Common myeloid progenitor, CD34-positive (primary cell): ENCODE measurements at places on chromosomes 7 and 10.

- no peak for DNase-seq
Observed at GRCh38 chr7:141014125-141014523, 628 bp downstream of the MRPS33 start.

DNA sequence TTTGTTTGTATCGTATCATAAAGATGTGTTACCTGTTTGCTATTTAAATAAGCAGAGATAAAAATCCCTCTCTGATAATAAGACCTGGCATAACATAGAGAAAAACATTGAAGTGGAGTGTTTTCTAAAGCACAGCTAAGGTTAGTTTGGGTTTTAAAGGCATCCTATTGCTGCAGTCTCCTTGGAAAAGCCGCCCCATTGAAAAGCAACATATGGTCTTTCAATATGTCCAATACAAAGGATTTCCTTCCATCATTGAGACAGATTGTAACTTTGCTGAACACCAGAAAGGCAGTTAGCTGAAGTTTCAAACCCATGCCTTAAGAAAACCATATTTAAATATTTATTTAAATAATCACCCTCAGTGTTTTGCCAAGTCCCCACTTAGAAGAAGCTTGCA lies 898.5 kb upstream of the KCND2 start:
- no peak for DNase-seq

GRCh38 chr7:4964506-4964905 lies 5.5 kb upstream of the MMD2 start:
- no peak for DNase-seq

DNA sequence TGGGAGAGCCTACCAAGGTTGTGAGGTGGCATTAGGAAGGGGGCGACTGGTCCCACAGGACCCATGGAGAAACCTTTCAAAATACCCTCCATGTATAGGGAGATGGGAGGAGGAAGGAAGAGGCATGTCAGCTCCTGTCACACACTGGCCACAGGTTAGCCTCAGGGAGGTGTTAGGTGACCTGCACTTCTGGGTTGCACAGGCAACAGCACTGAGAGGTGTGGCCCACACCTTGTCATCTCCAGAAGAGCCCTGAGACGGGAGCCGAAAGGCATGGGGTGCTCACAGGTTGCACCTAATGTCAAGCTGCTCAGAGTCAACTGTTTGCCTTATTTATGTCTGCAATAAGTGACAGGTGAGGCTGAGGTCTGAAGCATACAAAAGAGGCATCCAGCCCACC lies 14.6 kb upstream of the USP6NL start:
- DNase-seq: no peak

GRCh38 chr10:111187096-111187495 lies 110.3 kb downstream of the ADRA2A start:
- no peak for DNase-seq

DNA sequence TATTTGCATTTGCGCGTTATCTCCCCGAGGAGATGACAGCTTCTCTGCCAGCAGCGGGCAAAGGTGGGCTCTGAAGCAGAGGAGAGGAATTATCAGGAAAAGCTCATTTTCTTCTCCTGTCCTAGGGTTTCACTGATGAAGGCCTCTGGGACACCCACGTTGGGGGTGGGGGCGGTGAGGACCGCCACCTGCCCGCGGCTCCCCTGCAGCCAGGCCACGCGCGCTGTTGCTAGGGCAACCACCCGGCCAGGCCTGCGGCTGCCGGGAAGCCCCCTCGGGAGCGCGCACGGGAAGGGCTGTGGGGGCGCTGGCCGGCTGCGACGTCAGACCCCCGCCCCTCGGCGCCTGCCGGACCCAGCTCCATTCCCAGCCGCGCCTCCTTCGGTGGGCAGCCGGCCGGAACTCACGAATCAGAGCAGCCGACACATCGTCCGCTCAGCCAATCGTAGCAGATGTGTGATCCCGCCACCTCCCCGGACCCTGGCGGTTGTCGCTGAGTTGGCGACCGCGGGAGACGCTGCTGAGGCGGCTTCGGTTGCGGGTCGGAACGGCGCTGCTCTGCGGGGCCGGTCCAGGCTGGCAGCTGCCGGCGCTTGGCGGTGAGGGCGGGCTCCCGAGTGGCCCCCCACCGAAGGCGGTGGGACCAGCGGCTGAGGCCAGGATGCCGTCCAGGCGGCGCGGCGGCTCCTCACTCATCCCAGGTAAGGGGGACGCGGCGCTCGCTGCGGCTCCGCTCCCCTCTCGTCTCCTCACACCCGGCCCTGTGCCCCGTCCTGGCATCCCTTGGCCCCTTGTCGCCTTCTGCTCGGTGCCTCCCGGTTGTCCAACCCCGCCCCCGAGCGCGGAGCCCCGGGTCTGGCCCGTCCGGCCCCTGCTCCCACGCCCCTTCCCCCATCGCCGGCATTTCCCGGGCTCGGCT lies at the start of gene TPST1:
TSS of gene TPST1 (plus strand) at position 513 of the 919 bp plus-strand sequence. CDS start 35,092 bp downstream, outside the sequence.
- peak; percentile 92 for DNase-seq

DNA sequence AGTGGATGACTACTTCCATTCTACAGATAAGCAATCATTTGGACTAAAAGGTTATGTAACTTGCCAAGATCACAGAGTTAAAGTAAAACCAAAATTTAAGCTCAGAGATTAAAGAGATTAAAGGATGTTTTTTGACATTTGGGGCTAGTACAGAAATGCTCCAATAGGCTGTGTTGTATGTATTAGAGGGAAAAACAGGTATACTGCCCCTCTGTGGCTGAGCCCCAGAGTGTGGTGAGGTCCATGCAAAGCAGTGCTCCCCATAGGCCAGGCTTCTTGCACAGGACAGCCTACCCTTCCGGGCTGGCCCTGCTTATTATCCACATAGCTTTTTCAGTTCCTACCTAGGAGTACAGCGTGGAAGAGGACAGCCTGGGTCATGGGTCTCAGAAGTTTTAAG lies 322.8 kb downstream of the POM121L12 start:
- no peak for DNase-seq

DNA sequence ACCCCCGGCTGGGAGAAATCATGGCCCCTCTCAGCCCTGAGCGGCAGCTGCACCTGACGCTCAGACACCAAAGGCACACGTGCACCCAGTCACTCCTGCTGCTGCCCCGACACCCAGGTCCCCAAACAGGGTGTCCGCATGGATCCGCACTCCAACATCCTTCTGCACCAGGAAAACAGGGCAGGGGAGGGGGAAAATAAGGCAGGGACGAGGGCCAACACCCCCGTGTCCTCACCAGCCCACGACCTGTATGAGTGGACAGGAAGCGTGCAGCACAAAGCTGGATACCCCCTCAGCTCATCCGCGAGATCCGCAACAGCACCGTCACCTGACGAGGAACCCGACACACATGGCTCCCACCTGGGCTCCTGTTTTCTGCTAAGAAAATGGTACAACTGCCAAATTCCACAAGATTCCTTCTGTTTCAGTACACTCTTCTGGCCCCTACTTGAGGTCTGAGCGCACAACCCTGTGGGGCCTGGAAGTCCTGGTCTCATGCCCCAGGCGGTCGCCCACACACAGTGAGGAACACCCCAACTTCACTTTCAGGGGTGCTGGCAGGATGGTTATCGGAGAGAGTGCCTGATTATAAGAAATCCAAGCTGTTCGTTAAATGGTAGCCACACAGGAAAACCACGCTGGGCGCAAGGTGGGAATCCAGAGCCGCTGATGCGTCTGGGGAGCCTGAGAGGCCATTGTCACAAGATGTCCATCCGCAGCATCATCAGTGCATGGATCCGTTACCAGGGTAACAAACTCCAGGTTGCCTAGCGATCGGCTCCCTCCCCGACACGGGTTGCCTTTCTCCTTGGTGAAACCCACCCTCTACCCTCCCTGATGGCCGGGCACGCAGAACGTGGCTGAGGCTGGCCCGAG lies 63.6 kb downstream of the ZRANB1 start:
- DNase-seq: no peak

GRCh38 chr7:45066409-45066808 lies 22.4 kb downstream of the NACAD start:
- DNase-seq: no peak

- peak; percentile 81 for DNase-seq
Observed at GRCh38 chr10:97081621-97082235, 104.0 kb downstream of the SLIT1 start.

GRCh38 chr10:103852856-103853255 lies 2.5 kb downstream of the SH3PXD2A start:
- DNase-seq: no peak

DNA sequence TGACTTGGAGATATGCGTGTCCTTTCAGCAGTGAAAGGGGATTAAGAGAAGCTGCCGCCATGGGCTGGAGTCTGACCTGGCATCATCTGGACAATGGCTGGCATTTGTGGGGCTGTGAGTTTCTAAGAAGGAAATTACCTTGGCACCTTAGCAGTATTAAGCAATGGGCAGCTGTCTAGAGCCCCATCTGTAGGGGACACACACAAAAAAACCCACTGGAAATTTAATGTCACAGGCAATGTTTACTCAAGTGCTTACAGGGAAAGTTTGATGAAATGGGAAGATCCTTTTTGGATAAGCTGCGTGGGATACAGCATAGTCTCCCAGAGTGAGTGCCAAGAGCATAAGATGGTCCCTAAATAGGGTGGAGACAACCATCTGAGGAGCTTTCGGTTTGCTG lies 25.0 kb downstream of the ADRA2A start:
- DNase-seq: no peak

DNA sequence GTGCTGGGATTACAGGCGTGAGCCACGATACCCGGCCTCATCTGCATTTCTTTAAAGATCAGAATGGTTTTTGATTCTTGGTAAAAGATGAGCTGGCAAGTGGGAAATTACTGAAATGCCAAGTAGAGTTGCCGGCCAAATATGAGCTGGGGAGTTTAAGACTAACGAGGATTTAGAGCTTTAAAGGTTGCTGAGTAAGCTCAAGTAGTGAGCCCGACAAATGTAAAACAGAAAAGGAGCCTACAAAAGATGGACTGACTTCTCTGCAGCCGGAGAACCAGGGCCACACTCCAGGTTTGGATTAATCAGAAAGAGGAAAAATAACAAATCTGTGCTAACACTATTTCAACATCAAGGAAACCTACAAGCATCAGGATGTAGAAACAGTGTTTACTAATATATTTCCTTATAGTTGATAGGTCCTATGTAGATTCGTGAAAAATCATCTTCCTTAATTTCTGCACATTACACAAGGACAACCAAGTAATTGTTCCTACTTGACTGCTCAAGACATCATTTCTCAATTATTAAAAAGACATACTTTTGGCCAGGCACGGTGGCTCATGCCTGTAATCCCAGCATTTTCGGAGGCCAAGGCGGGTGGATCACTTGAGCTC lies 49.6 kb downstream of the MPP7 start:
- DNase-seq: no peak

DNA sequence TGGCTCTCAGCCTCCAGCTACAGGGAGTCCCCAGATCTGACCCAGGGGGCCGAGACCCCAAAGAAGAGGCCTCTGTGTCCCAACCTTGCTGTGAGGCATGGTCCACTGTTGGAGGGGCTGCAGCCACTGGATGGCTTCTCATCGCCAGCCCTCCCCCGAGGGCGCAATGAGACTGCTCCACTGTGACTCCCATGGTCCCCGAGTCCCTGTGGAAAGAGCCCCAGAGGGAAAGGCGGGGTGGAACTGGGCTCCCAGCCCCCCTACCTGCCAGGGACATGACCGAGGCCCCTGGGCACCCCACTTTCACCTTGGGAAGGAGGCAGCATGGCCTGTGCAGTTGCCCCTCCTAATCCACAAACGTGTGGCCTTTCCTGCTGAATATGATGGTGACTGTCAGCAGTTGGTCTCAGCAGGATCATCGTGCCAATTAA lies 33.5 kb upstream of the RET start:
- no peak for DNase-seq

- no peak for DNase-seq
Observed at GRCh38 chr10:74047304-74047703, 49.4 kb downstream of the VCL start.

DNA sequence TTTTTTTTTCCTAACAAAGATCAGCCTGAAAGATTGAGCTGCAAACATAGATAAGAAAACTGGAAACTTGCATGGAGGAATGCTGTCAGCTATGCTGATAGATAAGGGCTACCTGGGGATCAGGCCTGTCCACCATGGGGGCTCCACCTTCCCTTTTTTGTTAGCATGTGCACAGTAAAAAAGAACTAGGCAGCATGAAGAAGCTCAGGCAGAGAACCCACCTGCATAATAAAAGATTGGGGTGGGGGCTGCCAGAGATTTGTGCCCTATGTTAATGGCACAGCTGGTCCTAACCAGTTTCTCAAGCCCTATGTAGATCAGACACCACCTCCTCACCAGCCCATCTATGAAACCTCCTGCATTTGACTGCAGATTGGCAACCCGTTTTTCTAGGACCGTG lies 45.4 kb upstream of the CACNB2 start:
- no peak for DNase-seq

DNA sequence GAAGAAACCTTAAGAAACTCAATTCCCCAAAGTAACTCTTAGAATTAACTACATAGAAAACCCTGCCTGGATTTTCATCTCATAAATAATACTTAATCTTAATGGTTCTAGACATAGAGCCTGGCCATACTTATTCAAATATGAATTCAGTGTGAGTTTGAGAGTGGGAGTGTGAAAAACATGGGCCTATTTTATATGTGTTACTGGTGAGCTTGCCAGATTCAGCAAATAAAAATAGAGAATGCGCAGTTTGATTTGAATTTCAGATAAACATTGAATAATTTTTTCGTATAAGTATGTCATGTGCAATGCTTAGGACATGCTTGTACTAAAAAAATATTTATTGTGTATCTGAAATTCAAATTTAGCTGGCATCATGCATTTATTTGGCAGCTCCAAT lies 473.9 kb upstream of the FZD8 start:
- no peak for DNase-seq

GRCh38 chr7:30726296-30727006 lies 25.5 kb upstream of the INMT start:
- DNase-seq: no peak

GRCh38 chr7:129385116-129385515 lies 49.1 kb upstream of the STRIP2 start:
- DNase-seq: no peak

GRCh38 chr7:32036557-32036956 lies 33.6 kb downstream of the PDE1C start:
- peak; percentile 58 for DNase-seq

GRCh38 chr10:555682-556350 lies 133.7 kb downstream of the DIP2C start:
- no peak for DNase-seq

GRCh38 chr10:33216661-33217427 lies 117.6 kb downstream of the NRP1 start:
- DNase-seq: no peak

DNA sequence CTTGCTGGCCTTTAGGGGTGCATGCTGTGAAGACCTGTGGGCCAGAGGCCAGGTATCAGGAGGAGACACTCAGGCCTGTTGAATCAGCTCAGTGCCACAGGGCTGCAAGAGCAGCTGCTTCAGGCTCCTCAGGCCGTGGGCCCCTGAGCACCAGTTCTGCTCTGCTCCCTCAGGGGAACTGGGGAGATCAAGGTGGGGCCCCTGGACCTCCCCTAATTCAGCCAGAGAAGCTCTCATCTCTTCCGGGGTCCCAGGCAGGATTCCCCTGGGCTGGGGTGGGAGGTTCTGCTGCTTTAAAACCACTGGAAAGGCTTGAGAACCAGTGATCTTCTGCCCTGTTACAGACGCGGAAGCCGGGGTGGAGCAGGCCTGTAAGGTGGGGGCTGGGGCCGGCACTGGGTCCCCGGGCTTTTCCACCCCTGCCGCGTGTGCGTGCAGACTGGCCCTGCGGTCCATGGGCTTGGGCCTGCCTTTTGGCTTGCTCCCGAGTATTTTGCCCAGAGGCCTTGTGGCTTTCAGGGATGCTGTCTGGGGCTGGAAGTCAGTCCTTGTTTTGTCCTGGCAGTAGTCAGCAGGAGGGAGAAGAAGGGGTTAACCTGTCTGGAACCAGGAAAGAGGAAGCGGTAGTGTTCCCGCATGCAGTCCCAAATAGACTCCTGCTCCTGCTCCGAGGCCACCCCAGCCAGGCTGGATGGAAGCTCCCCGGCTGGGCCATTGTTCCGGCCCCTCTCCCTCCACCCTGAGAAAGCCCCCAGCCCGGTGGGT lies 74.3 kb downstream of the LHPP start:
- DNase-seq: no peak

GRCh38 chr7:130489140-130489983 lies 2.5 kb upstream of the MEST start:
- DNase-seq: no peak
